Fibroblast of upper back skin (primary cell): ENCODE measurements at places on chromosomes 5 and 9.

GRCh38 chr9:126419475-126419874 is 92.8 kb downstream of the MVB12B start:
- DNase-seq = no peak

GRCh38 chr9:36970007-36970888 is 63.8 kb downstream of the PAX5 start:
- DNase-seq = no peak

DNA sequence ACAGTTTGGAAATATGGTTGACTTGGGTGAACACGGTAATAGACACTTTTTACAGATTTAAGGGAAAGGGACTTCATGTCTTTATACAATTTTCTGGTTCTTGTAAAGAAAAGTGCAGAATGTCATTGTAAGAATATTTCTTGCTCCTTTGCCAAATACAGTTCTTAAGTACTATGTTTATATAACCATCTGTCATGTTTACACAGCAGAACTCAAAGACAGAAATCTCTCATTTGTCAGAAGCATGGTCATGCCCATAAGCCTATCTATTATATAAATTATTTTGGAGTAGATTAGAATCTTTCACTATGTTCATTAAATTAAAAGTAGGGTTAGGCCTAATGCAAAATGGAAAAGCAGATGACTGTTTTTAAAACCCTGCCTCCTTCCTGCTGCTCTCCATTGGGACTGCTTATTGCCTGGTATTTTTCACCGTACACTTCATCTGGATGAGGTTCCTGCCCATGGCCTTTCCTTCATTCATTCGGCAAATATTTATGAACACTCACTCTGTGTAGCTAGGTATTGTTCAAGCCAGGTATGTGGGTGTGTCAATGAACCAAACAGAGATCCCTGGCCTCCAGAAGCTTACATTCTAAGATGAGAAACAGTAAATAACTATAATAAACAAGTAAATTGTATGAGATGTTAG is 558.1 kb downstream of the NR2F1-AS1 start:
- DNase-seq = no peak

DNA sequence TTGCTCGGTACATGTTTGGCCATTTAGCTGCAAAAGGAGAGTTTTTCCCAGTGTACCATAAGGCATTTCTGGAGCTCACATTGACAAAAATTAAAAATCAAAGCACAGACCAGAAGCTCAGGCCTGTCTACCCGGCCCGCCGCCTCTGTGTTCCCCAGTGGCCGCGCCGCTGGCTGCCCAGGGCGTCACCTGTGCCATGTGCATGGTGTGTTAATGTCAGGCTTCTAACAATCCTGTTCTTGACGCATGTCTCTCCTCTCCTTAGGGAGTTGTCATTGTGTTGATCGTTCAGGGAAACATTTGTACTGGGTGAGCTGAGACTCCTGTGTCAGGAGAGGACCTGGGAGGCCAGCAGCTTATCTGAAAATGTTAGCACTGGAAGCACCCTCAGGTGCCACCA is 9.6 kb upstream of the NTNG2 start:
- no peak for DNase-seq
